ENCODE measurements at places on chromosomes 1 and 21.

DNA sequence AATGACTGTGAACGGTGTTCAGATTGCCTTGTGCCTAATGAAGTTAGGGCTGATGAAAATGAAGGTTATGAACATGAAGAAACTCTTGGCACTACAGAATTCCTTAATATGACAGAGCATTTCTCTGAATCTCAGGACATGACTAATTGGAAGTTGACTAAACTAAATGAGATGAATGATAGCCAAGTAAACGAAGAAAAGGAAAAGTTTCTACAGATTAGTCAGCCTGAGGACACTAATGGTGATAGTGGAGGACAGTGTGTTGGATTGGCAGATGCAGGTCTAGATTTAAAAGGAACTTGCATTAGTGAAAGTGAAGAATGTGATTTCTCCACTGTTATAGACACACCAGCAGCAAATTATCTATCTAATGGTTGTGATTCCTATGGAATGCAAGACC, 96.6 kb downstream of the ZFYVE9 start:
- DNase-seq = no peak

DNA sequence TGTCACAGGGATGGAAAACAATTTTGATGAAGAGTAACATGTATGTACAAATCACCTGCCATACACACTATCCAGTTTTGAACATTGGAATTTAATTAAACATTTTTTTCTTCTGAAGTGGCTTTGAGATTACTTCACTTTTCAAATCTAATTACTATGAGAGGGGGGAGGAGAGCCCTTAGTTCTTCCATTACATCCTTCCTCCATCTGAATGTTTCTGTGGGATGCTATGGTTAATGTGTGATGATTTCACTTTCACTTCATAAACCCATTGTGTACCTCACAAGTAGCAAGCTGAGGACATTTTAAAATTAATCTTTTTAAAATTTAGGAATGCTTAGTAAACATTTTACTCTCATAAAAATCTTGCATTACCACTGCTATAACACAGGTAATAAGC, 156.9 kb downstream of the RUNX1 start:
- no peak for DNase-seq

GRCh38 chr1:235843461-235843961, 23.2 kb downstream of the LYST start:
- peak; percentile 78 for DNase-seq

- DNase-seq = no peak
These were observed 567.6 kb downstream of the MRPL39 start for GRCh38 chr21:25039461-25040380.

DNA sequence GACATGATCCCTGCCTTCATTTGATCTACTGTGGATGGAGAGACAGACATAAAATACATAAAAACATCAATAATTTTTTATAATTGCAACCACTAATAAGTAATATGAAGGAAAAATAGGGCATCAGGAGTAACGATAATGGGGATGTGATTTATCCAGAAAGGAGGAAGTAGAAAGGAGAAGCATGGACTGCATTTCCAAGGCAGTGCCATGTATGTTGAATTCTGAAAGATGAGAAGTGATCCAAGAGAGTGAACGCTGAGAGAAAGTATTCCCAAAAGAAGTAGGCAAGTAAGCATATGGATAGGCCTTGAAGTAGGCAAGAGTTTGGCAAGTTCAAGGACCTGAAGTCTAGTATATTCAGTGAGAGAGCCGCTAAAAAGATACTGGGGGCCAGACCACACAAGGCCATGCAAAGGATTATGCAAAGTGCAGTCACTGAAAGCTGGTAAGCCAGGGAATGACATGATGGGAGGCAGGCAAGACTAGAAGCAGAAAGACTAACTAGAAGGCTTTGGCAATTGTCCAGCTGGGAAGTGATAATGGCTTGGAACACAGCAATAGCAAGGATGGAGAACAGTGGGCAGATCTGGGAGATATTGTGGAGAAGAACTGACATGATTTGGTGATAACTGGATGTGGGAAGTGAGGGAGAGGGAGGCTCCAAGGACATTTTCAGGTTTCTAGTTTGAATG, 85.9 kb downstream of the TM2D1 start:
- no peak for DNase-seq

GRCh38 chr1:209685821-209686220, 10.6 kb downstream of the G0S2 start:
- DNase-seq = no peak

DNA sequence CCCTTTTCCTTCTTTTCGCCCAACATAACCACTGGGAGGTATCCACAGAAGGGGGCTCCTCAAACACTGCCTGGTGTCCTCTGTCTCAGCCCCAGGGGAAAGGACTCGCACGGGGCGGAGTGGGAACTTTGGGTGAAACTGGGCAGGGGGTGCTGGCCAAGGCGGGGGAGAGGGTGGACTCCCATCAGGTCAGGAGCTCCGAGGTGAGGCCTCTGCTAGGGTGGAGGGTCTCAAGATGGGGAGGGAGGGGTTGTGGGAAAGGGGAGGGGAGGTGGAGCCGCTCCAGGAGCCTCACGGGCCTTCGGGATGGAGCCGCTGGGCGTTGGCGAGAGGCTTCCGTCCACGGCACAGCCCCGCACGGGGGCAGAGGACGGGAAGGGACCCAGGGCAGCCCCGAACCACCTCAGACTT, 43.2 kb upstream of the POFUT2 start:
- no peak for DNase-seq

DNA sequence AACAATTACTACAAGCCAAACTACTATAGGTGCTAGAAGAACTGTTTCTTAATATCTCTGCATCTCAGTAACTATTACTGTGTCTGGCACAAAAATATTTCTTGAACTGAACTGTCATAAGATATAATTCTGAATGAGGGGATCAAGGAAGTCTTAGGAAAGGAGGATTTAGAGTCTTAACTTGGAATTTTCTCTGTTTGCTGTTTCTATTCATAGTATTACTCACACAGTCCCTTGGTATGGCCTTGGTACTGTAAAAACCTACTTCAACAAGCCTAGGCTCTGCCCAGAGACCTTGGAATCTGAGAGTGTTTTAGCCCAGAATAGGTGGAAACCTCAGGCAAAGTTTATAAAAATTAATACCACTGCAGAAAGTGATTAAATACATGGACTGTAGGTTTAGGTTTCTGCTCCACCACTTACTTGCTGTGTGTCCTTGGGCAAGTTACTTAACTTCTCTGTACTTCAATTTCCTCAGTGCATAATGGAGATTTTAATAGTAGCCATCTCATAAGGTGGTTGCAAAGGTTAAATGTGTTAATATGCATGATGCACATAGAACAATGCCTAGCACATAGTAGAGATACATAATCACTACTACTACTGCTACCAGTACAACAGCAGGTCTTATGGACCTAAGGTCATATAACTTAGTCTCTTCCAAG, 87.4 kb upstream of the NFIA start:
- DNase-seq = no peak

DNA sequence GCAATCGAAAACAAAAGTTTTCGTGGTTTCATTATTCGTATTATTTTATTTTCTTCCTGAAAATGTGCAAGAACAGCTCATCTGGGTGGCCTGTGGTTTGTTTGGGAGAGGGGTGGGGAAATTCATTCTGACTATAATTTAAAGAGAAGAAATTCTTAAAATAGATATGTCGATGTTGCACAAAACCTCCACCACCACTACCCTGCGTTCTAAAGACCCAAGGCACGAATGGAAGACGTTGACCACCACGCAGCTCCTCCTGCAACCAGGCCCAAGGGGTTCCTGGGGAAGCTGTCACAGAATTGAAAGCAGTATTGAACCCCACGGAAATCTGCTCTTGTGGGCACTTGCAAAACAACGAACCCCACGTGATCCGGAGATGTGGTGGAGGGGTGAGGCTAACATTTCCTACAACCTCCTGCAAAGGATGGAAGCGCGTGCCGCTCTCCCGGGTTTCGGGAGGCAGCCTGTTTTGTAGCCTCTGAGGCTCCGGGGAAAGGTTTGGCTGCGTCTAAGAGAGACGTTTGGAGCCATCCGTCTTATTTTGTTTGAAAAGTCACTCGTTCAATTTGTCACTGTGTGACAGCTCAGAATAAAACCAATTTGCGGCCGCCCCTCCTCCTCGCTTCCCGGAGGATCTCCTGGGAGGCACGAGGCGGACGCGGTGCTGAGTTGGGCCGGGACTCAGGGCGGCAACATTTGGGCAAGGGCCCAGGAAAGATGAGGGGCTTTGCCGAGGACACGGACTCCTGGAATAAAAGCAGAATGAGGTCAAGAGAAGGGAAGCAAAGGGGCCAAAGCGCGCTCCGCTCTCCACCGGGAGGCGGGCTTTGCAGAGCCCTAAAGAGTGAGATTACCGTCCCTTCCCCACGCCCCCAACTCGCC, 810 bp upstream of the HLX start:
- no peak for DNase-seq

GRCh38 chr1:195568389-195568788, 1039.9 kb downstream of the KCNT2 start:
- DNase-seq = no peak

DNA sequence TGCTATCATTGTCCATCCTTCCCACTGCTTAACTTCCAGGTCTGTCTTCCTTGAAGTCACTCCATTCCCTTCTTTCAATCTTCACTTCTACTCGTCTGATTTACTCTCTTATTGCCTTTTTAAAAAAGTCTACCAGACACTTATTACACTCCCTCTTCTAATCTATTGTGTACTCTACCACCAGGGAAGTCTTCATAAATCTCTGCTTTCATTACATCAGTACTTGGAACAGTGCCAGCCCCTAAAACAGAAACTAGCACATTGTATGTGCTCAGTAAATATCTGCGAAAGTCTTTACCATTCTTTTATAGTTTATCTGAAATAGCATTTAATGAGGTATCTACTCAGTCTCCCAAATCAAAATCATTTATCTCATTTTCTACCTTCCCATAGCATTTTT, 236.4 kb downstream of the USH2A start:
- no peak for DNase-seq

DNA sequence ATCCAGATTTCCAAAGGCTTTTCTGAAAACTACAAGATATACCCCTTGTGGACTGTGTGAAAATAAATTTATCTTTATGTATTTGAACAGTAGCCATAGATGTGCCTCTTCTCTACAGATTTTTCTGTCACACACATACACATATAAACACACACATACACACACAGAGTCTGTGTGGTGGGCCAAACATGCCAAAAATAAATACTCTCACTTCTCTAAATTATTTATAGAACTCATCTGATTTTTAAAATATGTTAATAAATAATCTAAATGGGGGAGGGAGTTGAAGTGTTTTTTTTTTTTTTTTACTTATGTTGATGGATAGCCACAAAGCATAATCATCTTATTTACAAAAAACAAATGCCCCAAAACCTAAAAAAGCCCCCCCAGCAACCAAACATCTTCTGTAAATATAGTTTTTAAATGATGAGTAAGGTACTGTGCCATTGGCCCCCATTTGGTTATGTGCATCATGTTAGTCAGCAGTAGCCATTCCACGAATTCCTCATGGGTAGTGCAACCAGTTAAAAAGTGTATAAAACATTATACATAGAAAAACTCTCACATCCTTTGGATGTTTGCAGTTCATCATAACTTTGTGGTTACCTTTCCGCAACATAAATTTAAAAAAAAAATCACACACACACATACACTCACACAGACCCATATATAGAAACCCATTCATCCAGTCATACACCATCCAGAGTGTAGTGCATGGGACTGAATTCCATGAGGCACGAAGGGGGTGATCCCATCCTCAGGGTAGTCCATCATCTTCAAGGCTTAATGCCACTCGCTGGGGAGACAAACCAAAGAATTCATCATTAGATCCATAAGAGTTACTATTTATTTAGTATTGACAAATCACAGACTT, 8.2 kb upstream of the MAGOH start:
- DNase-seq = no peak

DNA sequence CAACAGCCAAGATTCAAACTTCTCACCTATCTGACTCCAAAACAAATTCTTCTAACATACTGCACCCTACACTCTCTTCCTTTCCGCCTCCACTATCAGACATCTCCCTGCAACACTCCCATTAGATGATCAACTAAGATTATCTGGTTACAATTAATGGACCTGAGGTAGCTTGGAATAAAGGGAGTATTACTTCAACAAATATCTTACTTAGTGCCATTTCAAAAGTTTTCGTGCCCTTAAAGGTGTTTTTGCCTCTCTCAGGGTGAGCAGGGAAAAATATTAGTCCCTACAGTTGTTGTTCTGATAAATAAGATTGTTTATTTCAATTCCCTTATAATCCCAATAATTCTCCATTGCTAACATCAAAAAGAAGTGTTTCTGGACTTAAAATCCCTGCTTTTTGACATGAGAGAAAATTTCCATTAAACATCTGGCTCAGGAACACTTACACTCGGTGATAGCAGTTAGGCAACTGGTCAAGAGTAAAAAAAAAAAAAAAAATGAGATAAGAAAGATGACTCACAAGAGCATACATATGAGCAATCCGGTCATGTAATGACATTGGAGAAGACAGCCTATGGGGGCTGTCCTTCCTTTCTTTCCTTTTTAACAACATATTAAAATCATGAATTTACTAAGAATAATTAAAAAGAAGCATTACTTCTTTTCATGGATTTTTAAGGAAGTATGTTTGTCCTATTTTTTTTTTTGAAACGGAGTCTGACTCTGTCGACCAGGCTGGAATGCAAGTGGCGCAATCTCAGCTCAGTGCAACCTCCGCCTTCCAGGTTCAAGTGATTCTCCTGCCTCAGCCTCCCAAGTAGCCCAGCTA, 7.6 kb downstream of the RSBN1 start:
- no peak for DNase-seq

- no peak for DNase-seq
These were observed 23.9 kb upstream of the SLAMF6 start for GRCh38 chr1:160546942-160547341.

GRCh38 chr1:157310401-157310800, 172.2 kb upstream of the ETV3 start:
- DNase-seq = no peak

DNA sequence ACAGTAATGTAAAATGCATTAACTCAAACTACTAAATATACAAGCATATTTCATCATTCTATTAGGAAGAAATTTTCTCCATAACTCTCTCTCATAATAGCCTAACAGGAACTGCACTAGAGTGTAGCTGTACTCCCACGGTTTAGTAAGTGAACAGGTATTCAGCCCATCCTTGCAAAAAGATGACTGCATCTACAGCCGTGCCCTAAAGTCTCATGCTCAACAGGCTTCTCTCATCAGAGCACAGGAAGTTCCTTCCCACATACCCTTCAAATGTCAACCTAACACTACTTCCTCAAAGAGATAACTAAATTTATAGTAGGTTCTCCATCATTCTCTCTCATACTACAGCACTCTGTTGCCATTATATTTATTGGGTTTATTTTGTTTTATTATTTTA, 251.6 kb downstream of the AKT3 start:
- DNase-seq = no peak

GRCh38 chr1:202189001-202189790, 4.4 kb upstream of the LGR6 start:
- DNase-seq = no peak

- no peak for DNase-seq
These were observed 45.6 kb downstream of the ZZZ3 start for GRCh38 chr1:77636864-77637263.

DNA sequence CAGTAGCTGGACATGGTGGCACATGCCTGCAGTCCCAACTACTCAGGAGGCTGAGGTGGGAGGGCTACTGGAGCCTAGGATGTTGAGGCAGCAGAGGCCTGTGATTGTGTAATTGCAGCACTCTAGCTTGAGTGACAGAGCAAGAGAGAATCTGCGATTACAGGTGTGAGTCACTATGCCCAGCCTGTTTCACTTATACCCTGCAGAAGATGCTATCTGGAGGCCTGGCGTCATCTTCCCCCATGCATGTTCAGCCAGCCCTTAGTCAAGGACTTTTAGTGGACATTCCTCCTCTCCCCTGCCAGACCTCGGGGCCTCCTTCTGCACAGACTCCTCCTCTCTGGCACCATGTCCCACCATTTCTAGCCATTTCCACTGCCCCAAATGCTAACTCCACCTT, 36.3 kb upstream of the RCC2 start:
- DNase-seq = no peak

GRCh38 chr1:161071886-161072371, 2.2 kb upstream of the ARHGAP30 start:
- no peak for DNase-seq

Measured in cerebellar nuclear complex (tissue), 1 donor.